Stimulated activated CD8-positive, alpha-beta memory T cell treated with anti-CD3 and anti-CD28 coated beads, Interleukin-2, amount 100 ng/mL, for 1 hour (primary cell): ENCODE measurements at places on chromosomes 1 and 21.

GRCh38 chr1:206949641-206950040, 3.4 kb upstream of the PIGR start:
- no peak for DNase-seq

DNA sequence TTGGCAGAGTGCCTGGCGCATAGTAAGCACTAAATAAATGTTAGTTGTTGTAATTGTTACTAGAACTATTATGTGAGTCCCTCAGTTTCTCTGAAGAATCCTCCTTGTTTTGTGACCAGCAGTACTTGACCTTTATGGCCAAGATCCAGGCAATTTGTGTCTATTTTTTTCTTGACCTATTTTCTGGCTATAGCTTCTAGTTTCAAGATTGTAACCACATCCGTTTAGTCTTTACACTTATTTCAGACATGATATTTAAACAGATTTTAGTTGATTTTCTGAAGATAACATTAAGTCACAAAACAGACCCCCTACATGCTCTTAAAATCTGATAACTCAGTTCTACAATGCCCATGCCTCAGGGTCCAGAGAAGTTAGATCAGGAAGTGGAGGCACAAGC, 50.3 kb downstream of the CDC7 start:
- no peak for DNase-seq

DNA sequence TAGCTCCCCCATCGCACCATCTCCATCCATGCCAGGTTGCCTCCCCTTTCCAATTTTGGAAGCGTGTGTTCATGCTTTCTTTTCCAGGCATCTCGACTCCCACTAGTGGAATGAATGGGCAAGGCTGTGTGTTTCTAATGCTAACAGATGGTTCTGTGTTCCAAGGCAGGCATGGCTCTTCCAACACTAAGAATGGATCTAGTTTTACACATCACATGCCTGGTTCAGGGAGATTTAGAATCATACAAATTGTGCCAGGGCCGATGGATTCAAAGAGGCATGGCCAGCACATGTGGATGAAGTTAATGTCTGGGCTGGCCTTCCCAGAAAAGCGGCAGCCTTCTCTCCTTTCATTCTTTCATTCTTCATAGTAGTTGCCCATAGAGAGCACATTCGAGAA, 438.7 kb downstream of the PRDM2 start:
- DNase-seq, result no peak

DNA sequence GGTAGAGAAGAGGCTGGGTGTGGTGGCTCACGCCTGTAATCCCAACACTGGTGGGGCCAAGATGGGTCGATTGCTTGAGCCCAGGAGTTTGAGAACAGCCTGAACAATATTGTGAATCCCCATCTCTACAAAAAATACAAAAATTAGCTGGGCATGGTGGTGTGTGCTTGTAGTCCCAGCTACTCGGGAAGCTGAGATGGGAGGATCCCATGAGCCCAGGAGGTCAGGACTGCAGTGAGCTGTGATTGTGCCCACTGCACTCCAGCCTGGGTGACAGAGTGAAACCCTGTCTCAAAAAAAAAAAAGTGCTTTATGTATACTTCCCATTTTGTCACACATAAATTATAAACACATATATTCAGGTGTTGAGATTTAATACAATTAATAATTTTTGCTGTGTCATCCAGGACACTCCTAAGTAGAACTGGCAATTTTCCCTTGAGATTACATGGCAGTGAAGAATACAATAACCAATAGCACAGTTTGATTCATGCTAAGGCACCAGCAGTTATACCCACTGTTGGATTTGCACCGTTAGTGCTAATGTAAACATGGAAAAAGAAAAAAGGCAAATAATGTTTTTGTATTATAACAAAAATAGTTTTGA, 15.5 kb downstream of the GABPB2 start:
- DNase-seq, result no peak

- no peak for DNase-seq
These were observed 11.7 kb upstream of the RNF2 start for GRCh38 chr1:185033686-185034085.

GRCh38 chr1:160877221-160877620, 7.8 kb downstream of the ITLN1 start:
- no peak for DNase-seq
